ENCODE measurements at places on chromosomes 12 and 14. TPM values are rescaled to one million over a fixed set of nuclear protein-coding genes. Genes with fewer than 3 reads are reported as not detected.
A peak's percentile ranks its signal among the peaks of the same experiment; 100 is the strongest.

- H3K4me3 ChIP-seq = no peak overlapping the region
- no peak for DNase-seq
- H3K27me3 ChIP-seq = no peaks in the 10 kb centered on the region
- H3K4me1 ChIP-seq = no peaks in the 10 kb centered on the region
These were observed 19.3 kb upstream of the TUBA1A start for GRCh38 chr12:49208146-49208545.

- no peaks in the 10 kb centered on the region for H3K27me3 ChIP-seq
- H3K27ac ChIP-seq = no peak overlapping the region
- no peak overlapping the region for H3K4me3 ChIP-seq
- no peak for DNase-seq
- peaks cover 14% of the 10 kb centered on the region for H3K4me1 ChIP-seq
These were observed 5.5 kb upstream of the DDX23 start for GRCh38 chr12:48857278-48857994.

The DNM1L gene
- total RNA-seq = 67.8 TPM

- H3K27ac ChIP-seq = no peak overlapping the region
- no peak for DNase-seq
- peak overlapping the region; percentile 86 for H3K4me3 ChIP-seq
- H3K27me3 ChIP-seq = no peaks in the 10 kb centered on the region
- H3K4me1 ChIP-seq = peaks cover 34% of the 10 kb centered on the region
These were observed 1.7 kb upstream of the SLC25A29 start for GRCh38 chr14:100307766-100308426.

DNA sequence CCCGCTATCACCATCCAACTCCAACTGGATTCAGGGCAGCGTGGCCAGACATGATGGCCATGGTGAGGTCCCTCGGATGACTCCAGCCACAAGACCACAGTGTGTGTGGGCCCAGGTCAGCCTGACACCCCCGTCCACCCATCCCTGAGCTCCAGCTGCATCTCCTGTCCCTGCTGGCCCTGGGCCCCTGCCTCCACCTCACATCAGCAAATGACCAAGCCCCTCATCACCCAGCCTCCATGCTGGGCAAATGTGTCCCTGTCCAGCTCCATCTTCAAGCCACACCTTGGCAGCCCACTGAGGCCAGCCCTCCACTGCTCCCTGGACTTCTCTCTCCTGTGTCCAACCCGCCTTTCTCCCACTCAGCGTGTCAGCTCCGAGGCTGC is 3.2 kb downstream of the GPR132 start:
- no peaks in the 10 kb centered on the region for H3K27me3 ChIP-seq
- DNase-seq = no peak
- H3K36me3 ChIP-seq = peaks cover 29% of the 10 kb centered on the region
- peaks cover 80% of the 10 kb centered on the region for H3K4me1 ChIP-seq

- no peak for DNase-seq
- H3K27me3 ChIP-seq = peaks cover 50% of the 10 kb centered on the region
- H3K4me1 ChIP-seq = peaks cover 11% of the 10 kb centered on the region
These were observed 127.0 kb downstream of the TSPAN9 start for GRCh38 chr12:3204143-3204542.

The SYT1 gene
- 0.39 TPM for total RNA-seq

The ZNF10 gene
- 8.4 TPM for total RNA-seq

The SERPINA4 gene
- total RNA-seq = not detected

DNA sequence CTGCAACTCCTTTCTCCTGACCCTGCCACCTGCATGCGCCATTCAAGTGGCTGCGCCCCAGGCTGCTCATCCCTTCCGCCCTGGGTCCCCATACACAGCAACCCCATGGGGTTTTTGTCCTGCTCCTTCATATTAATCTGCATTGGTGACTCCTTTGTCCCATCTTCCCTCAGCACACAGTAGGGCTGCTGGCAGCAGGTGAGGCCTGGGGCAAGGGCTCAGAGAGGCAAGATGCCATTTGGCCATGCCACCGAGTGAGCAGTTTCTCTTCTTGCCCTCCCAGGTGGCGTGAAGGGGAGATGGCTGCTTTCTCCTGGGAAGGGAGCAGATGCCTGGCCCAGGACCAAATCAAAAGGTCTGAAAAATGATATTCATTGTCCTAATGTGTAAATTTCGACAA is 9.1 kb downstream of the RTL1 start:
- H3K4me1 ChIP-seq = no peaks in the 10 kb centered on the region
- H3K27me3 ChIP-seq = peaks cover 11% of the 10 kb centered on the region
- DNase-seq = no peak
- no peaks in the 10 kb centered on the region for H3K36me3 ChIP-seq
- H3K27ac ChIP-seq = no peak overlapping the region

DNA sequence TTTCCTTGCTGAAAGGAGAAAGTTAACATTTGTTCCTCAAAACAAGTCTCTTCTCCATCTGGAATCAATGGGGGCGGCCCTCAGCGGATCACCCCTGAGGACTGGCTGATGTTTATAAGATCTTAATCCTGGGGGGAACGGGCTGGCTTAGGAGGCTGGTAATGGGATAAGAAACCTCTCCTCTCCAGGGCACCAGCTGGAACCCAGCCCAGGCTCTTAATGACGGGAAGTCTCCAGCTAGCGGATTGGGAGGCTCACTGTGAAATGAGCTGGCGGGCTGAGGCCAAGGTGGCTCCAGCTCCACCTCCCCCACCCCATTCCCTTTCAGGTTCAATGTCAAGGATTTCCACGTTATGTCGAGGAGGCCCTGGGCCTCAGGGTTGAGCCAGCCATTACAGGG is 1133.0 kb downstream of the VRK1 start:
- no peak for DNase-seq
- no peak overlapping the region for H3K27ac ChIP-seq
- H3K27me3 ChIP-seq = no peaks in the 10 kb centered on the region
- no peak overlapping the region for H3K4me3 ChIP-seq
- no peaks in the 10 kb centered on the region for H3K36me3 ChIP-seq

DNA sequence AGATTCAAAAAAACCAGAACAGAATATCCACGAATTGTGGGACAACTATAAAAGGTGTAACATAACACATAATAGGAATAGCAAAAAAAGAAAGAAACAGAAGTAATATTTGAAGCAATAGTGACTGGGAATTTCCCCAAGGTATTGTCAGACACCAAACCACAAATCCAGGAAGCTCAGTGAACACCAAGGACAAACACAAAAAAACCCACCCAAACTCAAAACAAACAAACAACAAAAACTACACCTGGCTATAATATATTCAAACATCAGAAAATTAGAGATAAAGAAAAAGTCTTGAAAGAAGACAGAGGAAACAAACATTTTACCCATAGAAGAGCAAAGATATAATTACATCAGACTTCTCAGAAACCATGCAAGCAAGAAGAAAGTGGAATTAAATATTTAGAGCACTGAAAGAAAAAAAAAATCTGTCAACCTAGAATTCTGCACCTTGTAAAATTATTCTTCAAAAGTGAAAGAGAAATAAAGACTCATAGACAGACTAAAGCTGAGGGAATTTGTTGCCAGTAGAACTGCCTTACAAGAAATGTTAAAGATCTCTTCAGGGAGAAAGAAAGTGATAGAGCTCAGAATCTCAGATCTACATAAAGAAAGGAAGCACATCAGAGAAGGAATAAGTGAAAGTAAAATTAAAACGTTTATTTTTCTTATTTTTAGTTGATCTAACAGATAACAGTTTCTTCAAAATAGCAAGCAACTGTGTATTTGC is 12.1 kb upstream of the HMGA2 start:
- no peak overlapping the region for H3K4me3 ChIP-seq
- no peaks in the 10 kb centered on the region for H3K36me3 ChIP-seq
- H3K4me1 ChIP-seq = no peaks in the 10 kb centered on the region

DNA sequence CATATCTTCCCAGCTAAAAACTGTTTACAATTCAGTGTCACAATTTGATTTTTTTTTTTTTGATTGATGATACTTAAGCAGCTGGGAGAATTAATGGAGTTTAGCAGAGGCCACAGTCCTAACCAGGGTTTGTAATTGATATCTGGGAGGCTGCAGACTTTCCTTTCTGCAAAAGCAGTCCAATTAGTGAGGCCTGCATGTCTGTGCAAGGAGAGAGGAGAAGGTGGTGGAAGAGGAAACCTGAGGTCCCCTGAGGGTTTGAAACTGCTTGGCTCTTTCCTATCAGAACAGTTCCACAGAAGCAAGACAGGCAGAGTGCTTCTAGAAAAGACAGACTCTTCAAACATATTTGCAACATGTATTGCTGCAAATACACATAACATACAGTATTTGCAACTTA is 160.8 kb upstream of the KRR1 start:
- no peaks in the 10 kb centered on the region for H3K4me1 ChIP-seq
- H3K36me3 ChIP-seq = no peaks in the 10 kb centered on the region
- peaks cover 2% of the 10 kb centered on the region for H3K27me3 ChIP-seq
- H3K4me3 ChIP-seq = no peak overlapping the region
- no peak overlapping the region for H3K27ac ChIP-seq
- DNase-seq = no peak

DNA sequence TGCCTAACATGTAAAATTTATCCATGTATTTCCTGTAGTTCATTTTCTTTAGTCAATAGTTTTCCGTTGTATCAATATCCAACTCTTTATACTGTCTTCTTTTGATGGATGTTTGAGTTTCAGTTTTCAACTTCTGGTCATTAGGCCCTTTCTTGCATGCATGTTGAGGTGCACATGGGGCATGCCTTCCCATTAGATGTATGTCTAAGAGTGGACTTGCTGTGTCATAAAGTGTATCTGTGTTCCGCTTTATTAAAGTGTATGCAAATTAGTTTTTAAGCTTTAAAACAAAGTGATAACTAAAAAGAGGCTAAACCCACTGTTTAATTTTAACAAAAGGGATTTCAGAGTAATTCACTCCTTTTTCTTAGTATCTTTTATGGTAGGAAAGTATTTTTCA is 441.1 kb downstream of the PCNX1 start:
- peaks cover 86% of the 10 kb centered on the region for H3K4me1 ChIP-seq
- peak overlapping the region; percentile 39 for H3K4me3 ChIP-seq
- H3K27me3 ChIP-seq = no peaks in the 10 kb centered on the region
- no peak for DNase-seq
- peak overlapping the region; percentile 71 for H3K27ac ChIP-seq

The RPGRIP1 gene
- not detected for total RNA-seq

DNA sequence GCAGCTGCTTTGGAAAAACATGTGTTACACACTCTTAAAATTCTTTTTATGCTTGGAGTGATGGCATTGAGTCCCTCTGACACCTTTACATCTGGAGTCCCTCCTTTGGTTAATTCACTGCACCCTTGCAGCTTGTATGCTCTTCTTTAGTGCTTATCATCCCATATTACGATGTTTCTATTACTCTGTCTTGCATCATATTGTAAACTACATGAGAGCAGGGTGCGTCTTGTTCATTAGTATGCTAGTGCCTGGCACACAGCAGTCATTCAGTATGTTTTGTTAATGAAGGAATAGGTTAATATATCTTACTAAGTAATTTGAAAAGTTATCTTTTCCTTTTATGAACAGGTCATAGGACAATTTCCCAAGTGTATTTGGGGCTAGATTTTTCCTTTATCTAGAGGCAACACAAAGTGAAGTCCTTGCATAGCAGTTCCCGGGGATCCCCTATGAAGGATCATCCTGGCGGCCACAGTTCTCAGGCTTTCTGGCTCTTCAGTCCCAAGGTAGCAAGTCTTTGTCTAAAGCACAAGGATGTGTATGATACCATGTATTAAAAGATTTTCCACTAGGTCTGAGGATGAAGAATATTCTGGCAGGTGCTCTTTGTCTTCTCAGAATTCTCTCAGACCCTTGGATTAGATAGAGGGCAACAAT is 363.8 kb downstream of the FUT8 start:
- no peak overlapping the region for H3K27ac ChIP-seq
- no peak for DNase-seq
- no peaks in the 10 kb centered on the region for H3K4me1 ChIP-seq
- H3K4me3 ChIP-seq = no peak overlapping the region
- no peaks in the 10 kb centered on the region for H3K36me3 ChIP-seq
- no peaks in the 10 kb centered on the region for H3K27me3 ChIP-seq

GRCh38 chr14:41120402-41120801 is 486.3 kb upstream of the LRFN5 start:
- H3K27ac ChIP-seq = no peak overlapping the region
- no peaks in the 10 kb centered on the region for H3K27me3 ChIP-seq
- no peak overlapping the region for H3K4me3 ChIP-seq
- no peaks in the 10 kb centered on the region for H3K36me3 ChIP-seq

DNA sequence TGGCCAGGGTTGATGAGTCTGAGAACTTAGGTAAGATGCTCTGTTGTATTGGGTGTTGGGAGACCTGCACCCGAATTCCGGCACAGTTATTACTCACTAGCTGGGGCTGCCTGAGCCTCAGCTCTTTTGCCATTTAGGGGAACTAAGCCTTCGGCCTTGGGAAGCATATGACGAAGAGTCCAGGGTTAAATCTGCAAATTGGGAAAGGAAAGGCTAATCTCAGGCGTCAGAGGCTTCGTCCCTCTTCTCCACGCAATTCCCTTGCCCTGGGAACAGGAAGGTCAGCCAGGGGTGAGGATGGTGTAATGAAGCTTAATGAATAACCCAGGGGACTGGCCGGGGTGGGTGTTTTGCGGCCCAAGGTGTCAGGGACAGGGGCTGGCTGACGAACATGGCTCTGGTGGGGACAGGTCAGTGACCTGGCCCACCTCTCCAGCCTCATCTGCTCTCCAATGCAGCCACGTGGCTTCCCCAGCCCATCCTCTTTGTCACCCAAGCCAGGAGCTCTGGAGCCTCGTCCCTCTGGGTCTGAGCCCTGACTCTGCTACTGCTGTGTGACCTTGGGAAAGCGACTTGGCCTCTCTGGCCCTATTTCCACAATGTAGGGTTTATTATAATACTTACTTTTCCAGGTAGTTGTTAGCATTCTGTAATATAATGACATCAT is 3.8 kb upstream of the SDSL start:
- H3K36me3 ChIP-seq = no peaks in the 10 kb centered on the region
- H3K27me3 ChIP-seq = peaks cover 8% of the 10 kb centered on the region
- peaks cover 20% of the 10 kb centered on the region for H3K4me1 ChIP-seq

The DAO gene
- total RNA-seq = not detected

The KRT85 gene
- not detected for total RNA-seq

The SRGAP1 gene
- total RNA-seq = 1.1 TPM

The TMTC3 gene
- total RNA-seq = 6.3 TPM

The BMAL2 gene
- total RNA-seq = 5.4 TPM

- DNase-seq = no peak
- H3K36me3 ChIP-seq = no peaks in the 10 kb centered on the region
- no peaks in the 10 kb centered on the region for H3K4me1 ChIP-seq
- no peaks in the 10 kb centered on the region for H3K27me3 ChIP-seq
- H3K27ac ChIP-seq = no peak overlapping the region
- H3K4me3 ChIP-seq = no peak overlapping the region
These were observed 1566.9 kb upstream of the TMEM132C start for GRCh38 chr12:126700096-126700495.

DNA sequence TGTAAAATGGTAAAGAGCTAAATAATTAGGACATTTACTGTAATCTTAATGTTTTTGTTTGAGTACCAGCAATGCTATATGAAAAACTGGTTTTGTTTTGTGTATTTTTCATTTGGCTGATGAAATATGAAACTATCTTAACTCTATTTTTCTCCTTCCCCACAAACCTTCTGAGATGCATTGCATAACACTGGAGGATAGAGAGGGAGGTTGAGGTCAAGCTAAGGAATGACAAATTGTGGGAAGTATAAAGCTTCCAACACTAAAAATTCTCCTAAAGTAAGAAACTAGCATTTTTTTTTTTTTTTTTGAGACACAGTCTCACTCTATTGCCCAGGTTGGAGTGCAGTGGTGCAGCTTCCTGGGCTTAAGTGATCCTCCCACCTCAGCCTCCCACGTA is 31.5 kb upstream of the SRP54 start:
- DNase-seq = no peak
- H3K36me3 ChIP-seq = peaks cover 19% of the 10 kb centered on the region
- no peaks in the 10 kb centered on the region for H3K4me1 ChIP-seq

- H3K36me3 ChIP-seq = peaks cover 14% of the 10 kb centered on the region
- H3K27ac ChIP-seq = peak overlapping the region; percentile 89
- H3K27me3 ChIP-seq = no peaks in the 10 kb centered on the region
- peaks cover 94% of the 10 kb centered on the region for H3K4me1 ChIP-seq
- peak overlapping the region; percentile 74 for H3K4me3 ChIP-seq
These were observed 82.5 kb downstream of the ETV6 start for GRCh38 chr12:11732023-11732422.
